Cerebellum (tissue), 4 donors: ENCODE measurements at places on chromosomes 2 and 18. TPM values are rescaled to one million over a fixed set of nuclear protein-coding genes. Genes with fewer than 3 reads are reported as not detected.

- DNase-seq: no peak
These were observed 186.0 kb upstream of the EPHA4 start for GRCh38 chr2:221758076-221758475.

DNA sequence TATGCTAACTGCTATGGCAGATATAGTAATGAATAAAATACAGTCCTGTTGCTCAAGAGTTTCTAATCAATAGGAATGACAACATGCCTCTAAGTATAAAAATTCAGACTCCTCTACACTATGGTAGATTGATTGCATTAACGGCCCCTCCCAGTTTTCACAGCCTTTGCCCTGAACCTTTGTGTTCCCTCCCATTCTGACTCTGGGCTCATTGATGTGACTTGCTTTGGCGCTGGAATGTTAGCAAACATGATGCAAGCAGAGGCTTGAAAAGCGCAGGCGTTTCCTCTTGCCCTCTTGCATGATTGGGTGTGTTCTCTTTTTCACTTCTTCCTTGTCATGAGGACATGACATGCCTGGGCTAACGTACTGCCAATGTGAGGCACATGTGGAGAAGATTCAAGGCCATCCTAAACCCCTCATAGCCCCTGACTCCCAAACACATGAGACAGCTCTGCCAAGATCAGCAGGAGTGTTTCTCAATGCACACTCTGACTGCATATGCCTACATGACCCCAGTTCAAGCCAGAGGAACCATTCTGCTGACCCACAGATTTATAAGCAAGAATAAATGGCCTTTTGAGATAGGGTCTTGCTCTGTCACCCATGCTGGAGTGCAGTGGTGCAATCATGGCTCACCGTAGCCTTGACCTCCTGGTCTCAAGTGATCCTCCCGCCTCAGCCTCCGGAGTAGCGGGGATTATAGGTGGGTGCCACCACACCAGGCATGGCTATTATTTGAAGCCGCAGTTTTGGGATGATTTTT is 49.7 kb upstream of the CD28 start:
- DNase-seq: no peak

DNA sequence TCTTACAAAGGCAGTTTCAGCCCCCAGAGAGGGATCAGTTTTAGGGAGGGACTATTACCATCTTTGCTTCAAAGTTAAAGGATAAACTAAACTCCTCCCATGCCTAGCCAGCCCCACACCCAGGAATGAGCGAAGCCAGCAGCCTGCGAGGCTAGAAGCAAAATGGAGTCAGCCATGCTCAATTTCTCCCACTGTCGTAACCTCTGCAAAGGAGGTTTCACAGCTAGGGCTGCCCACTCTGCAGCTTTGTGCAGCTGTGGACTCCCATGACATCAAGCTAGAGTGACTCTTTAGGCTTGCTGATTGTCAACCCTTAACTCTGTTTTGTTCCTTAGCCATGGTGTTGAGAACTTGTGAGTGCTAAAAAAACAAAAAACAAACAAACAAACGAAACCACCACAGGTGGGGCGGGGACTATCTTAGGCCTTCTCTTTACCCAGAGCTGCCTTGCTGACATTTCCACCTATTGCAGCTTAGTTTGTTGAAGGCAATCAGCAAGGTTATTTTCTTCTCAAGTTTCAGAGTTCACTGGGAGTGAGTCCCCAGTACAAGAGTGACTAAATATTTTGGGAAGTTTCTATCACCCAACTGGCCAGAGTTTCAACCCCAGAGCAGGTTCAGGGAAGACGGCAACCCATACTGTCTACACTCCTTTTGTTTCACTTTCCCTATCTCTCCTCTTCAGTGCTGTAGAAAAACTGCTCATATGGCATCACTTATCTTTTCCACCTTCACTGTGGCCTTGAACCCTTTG is 592.1 kb downstream of the XIRP2 start:
- DNase-seq: no peak

GRCh38 chr2:159959136-159959535 is 103.3 kb downstream of the PLA2R1 start:
- DNase-seq: no peak

GRCh38 chr2:173963323-173963816 is 1.8 kb downstream of the SP3 start:
- DNase-seq: no peak

Gene CTAGE1
- not detected for total RNA-seq

Gene KLHL14
- 9.4 TPM for total RNA-seq

Gene SERPINB3
- not detected for total RNA-seq

Gene AQP4
- total RNA-seq: 84.5 TPM

Gene ANXA4
- total RNA-seq: 6.0 TPM
